ENCODE measurements at places on chromosomes 2 and 18.

DNA sequence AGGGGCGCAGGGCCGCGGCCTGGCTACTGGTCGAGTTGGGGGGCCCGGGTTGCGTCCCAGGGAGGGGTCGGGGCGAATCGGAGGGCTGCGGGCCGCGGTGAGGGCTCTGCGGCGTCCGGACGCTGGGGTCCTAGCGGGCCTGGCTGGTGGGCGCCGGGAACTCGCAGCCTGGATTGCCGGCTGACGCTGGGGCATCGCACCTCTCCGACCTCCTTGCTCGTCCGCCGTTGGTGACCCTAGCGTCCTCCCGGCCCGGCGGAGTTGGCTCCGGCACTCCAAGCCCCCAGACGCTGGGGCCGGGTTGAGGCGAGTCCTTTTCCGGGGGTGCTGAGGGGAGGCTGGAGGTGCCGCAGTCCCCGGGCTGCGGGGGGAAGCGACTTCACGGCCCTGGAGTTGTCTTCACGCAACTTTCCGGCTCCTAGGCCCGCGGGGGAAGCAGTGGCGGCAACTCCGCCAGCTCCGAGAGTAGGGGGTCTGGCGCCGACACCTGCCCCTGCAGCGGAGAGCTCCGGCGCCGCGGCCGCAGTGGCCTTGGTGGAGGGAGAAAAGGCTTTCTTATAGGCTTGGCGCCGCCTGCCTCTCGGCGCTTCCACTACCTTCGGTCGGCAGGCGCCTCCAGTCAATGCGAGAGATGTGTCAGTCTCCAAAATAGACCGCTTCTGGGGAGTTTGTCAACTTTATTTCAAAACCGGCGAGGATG is 70.3 kb downstream of the HAUS1 start:
- DNase-seq = no peak

DNA sequence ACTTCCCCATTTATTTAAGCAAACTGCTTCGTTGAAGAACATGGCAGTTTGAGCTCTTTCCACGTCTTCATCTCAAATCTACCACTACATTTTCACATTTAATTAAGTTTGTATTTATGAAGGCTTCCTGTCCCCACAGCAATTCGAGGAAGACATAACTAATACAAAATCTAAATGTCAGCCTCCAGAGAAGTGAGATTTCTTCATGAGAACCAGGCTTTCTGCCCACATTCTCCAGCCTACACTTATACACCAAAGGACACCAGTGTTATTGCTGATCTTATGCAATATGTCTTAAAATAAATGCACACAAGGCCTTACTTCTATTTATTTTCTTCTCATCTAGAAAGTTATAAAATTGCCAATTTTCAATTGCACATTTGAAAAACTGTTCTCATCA is 1209.3 kb upstream of the FAM98A start:
- DNase-seq = no peak

GRCh38 chr2:113309655-113310387 is 31.1 kb upstream of the PAX8 start:
- DNase-seq = no peak

DNA sequence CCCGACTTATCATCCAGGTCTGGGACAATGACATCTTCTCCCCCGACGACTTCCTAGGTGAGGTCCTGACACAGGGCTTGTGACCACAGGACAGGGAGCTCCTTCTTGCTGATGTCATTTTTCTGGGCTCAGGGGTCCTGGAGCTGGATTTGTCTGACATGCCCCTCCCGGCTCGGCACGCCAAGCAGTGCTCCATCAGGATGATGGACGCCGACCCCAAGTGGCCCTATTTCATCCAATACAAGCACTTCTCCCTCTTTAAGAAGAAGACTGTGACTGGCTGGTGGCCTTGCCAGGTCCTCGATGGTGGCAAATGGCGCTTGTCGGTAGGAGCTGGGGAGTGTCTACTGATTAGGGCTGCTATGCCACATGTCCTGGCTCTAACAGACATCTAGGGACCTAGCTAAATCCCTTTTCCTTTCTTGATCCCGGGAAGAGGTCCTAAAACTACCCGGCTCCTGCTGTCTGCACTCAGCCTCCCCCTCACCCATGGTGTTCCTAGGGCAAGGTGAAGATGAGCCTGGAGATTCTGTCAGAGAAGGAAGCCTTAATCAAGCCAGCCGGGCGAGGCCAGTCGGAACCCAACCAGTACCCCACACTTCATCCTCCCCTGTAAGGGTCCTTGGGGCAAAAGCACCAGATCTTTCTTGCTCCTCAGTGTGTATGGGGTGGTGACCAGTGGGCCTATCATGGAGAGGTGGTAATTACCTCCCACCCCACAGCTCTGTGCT is 36.7 kb downstream of the LMAN2L start:
- DNase-seq = no peak

- no peak for DNase-seq
Observed at GRCh38 chr2:217008794-217009193, 148.9 kb upstream of the TNP1 start.

GRCh38 chr2:164053021-164053420 is 317.2 kb upstream of the FIGN start:
- DNase-seq = no peak

DNA sequence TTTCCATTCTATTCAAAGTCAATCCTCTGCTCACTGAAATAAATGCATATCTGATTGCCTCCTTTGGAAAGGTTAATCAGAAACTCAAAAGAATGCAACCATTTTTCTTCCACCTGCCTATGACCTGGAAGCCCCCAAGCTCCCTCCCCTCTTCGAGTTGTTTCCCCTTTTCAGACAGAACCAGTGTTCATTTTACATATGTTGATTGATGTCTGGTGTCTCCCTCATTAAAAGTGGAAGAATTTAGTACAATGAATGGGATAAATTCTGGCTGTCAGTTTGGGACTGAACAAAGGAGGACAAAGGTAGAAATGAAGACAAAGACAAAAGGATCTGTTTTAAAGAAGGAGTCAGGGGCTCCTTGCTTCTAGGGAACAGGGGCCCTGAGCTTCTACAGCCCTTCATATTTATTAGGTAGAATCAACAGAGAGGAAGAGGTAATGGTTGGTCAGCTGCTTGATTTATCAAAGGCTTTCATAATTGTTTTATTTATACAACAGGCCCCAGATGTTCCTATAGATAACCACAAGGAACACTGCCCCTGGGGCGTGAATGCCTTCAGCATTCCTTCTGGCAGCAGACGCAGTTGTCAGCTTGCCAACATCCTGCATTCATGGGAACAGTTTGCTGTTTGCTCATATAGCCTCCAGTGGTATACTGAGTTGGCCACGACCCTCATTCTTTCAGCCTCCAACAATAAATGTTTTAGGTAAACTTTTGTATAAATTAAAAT is 949.8 kb upstream of the LRATD1 start:
- no peak for DNase-seq

DNA sequence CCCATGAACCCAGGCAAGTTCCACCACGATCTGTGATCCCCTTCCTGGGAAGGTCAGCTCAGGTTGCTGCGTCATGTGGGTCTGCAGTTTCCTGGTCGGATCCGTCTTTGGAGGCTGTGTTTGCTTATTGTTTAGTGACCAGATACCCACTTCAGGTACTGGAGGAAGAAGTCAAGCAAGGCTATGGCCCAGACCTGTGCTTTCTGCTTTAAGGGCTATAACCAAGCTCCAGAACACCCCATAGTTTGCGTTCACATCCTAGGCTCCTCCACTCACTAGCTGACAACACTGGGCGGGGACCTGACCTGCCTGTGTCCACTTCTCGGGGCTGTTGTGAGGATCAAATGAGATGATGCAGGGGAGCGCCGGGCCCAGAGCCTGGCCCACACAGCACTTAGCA is 44.0 kb downstream of the MAL start:
- no peak for DNase-seq

- no peak for DNase-seq
Observed at GRCh38 chr2:226601881-226602662, 197.5 kb downstream of the IRS1 start.

GRCh38 chr18:2687390-2688001 is 32.0 kb downstream of the SMCHD1 start:
- DNase-seq = no peak

DNA sequence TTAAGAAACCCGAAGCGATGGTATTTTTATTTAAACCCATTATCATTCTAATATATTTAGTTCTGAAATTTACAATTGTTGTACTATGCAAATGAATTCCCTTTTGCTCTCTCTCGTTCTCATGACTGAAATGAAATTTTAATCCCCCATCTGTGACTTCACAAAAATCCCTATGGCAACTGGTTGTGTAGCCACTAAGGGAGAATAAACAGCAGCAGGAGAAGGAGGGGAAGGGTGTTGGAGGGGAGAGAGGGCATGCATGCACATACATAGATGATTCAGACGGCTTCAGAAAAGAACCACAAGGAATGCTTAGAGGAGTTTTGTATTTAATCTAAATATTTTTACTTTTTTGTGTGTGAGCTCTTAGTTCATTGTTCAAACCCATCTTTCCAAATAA is 36.8 kb downstream of the CPS1 start:
- no peak for DNase-seq

GRCh38 chr2:111162718-111163331 is 42.1 kb downstream of the BCL2L11 start:
- no peak for DNase-seq

- no peak for DNase-seq
Observed at GRCh38 chr2:211690736-211691135, 847.9 kb downstream of the ERBB4 start.

DNA sequence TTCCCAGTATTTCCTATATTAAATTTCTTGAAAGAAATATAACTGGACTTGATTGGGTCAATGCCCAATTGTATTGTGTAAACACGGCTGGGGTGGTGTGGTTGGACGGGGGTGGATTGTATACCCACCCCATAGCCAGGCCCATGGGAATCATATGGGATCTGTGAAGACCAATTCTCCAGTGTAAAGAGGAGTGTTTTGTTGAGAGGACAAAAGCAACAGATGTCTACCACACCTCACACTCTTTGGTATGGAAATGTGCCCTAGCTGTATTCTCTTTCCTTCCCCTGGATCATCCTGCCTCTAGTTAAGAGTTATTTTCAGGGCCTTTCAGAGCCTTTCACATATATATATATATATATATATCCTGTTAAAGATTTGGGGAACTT is 57.5 kb upstream of the TGIF1 start:
- no peak for DNase-seq

GRCh38 chr2:69741229-69741574 is 732 bp upstream of the ANXA4 start:
- DNase-seq = no peak

GRCh38 chr2:16258350-16258749 is 318.0 kb downstream of the MYCN start:
- no peak for DNase-seq

DNA sequence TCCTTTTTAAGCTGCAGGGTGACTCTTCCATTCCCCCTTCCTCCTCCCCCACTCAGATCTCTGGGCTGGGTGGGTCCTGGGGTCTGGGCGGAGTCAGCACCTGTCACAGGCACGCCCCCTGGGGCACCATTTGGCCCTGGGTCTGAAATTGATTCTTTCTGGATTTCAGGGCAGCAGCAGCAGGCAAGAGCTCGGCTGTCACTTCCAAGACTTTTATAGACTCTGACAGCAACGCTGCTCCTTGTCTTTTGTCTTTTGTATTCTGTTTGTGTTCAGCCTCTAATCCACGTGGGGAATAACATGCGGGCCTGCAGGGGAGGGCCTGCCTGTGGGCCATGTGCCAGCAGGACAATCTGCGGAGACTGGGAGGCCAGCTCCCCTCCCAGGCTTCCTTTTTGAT is 3.9 kb downstream of the BOD1L2 start:
- no peak for DNase-seq

DNA sequence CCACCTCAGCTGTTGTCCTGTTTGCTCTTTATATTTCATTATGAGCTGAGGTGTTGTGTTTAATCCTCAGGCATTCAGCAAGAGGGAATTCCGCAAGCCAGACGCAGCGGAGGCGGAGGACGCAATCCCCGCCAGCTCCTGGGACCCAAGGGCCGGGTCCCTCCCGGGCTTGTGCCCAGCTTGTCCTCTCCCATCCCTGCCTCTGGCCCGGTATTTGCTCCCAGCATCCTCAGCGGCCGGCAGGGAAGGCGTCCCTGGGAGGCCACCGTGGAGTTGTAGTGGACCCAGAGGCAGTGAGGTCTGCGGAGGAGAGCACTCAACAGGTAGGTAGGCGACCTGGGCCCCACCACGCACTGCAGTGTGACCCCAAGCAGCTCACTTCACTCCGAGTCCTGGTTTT is 42.5 kb upstream of the FOSL2 start:
- no peak for DNase-seq

DNA sequence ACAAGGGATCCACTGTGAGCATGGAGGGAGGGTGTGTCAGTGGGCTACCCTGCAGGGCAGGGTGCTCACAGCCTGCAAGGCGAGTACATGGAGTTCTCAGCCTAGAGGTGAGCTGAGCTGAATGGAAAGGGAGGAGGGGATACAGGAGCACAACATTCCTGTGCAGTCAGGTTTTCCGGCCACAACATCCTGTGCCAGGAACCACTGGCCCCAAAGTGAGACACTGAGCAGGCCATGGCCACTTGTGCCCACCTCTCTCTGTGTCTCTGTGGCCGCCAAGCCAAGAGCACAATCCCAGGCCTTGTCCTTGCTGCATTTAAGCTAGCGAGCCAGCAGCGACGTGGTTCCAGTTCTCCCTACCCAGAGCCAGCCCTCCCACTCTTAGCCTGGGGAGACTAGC is 6.1 kb downstream of the DOK1 start:
- no peak for DNase-seq
